ENCODE measurements at places on chromosomes 16 and 17.
A peak's percentile ranks its signal among the peaks of the same experiment; 100 is the strongest.

- peak; percentile 77 for DNase-seq
Measured at GRCh38 chr17:14302431-14303099, 1.7 kb downstream of the HS3ST3B1 start.

GRCh38 chr16:54652201-54652770 is 278.4 kb upstream of the IRX5 start:
- DNase-seq, result no peak

- no peak for DNase-seq
Measured at GRCh38 chr16:49720225-49720624, 135.7 kb downstream of the ZNF423 start.

- no peak for DNase-seq
Measured at GRCh38 chr17:10058921-10059683, 139.3 kb downstream of the GAS7 start.

DNA sequence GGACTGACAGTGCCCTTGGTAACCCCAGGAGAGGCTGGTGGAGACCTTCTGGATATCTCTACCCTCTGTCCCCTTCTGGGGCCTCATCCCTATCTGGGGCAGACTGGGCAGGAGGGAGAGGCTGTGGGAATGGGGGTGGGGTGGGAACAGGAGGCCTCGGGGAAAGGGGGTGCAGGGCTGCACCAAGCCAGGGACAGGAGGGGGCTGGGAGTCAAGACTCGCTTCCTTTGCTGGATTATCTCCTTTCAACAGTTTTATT is 24.8 kb downstream of the G6PC3 start:
- no peak for DNase-seq

DNA sequence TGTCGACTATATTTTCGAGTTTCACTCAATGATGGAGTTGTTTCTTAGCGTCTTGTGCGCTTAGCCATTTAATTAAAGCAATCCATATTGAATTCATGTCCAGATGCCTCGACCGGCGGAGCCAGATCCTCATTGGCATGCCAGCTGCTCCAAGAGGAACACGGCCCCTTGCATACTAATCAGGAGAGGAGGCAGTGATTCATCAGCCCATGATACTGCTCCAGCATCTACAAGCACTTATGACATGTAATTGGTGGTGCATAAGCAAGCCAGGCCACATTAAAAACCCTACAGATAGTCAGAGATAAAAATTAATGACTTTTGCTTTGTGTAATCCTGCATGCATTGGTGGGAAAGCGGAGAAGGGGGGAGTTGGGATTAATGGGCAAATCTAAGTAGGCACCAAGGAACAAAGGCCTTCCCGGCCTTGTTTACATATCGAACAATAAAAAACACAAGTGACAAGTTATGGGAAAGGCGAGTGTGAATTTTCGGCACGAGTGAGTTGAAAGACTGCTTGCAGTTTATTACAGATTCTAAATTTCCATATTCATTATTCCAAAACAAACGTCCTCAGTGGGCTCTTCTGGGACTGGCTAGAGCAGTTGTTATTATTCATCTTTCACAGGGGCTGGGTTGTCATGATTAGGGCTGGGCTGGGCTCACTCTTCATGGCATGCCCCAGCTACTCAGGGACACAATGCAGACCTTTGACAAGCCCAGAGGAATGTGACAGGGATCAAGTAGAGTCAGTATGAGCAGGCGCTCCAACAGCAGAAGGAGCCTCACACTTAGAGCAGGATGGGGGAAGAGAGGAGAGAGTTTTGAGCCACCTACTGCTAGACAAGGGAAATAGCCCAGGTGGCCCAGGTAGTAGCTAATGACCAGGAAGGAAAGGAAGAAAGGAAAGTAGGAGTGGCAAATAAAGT is 281.7 kb upstream of the ZFHX3 start:
- DNase-seq, result no peak

- DNase-seq, result no peak
Measured at GRCh38 chr17:79043931-79044320, 20.0 kb downstream of the C1QTNF1 start.

GRCh38 chr17:29068818-29069217 is 25.9 kb downstream of the PIPOX start:
- no peak for DNase-seq

DNA sequence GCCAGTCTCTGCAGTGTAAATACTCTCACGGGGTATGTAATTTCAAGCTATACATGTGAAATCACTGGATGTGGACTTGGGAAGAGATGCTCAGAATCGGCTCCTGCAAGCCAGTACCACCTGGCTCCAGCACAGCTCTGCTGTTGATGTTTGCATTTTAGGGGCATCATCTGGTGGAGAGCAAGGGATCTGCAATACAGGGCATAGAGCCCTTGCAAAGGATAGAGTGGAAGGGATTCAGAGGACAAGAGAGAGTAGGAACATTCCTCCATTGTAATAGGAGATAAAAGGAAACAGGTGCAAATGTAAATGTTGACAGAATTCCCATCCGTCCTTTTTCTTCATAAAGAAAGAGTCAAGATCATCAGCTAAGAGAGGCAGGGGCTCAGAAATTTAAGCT is 184.1 kb downstream of the PMP22 start:
- no peak for DNase-seq

DNA sequence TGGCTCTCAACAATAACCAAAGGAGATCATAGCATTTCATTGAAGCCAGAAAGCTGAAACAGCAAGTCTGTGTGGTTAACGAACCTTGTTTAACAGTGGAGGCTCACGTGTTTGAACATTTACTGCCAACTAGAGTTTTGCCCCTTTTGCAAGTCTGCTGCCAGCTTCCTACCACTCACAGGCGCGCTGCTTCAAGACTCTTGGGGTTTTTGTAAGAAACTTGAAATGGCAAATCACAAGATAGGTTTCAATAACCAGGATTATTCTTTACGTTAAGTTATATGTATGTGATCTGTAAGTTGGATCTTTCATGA is 1.2 kb downstream of the SNTB2 start:
- no peak for DNase-seq

DNA sequence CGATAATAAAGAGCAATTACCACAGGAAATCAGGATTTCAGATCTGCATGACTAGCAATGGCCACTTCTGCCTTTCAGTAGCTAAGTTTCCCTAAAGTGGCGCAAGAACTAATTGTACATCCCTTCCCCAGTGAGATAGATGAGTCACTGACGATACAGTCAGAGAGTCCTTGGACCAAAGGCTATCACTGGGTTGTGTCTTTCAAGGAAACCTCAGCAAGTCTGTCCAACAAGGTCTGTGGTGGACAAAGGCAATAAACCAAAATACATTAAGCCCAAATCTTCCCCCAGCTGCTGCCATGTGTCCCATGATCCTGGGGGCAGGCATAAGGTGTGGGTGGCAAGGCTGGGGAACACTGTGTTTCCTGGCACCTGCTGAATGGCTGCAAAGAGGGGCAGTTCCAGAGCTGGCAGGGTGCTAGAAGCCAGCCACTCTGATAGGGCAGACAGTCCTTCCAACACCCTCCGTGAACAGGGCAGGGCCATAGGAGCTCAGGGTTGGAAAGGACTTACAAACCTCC is 20.5 kb upstream of the MTMR4 start:
- no peak for DNase-seq

- DNase-seq, result no peak
Measured at GRCh38 chr16:14427371-14427948, 202.6 kb downstream of the PARN start.

DNA sequence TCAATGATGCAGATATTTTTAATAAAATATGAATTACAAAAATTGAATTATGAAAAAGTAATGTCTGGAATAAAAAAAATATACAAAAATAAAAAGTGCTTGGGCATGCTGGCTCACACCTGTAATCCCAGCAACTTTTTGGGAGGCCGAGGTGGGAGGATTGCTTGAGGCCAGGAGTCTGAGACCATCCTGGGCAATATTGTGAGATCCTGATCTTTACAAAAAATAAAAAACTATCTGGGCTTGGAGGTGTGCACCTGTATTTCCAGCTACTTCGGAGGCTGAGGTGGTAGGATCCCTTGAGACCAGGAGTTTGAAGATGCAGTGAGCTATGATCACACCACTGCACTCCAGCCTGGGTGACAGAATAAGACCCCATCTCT is 141.8 kb downstream of the NPIPB5 start:
- no peak for DNase-seq

GRCh38 chr16:85193876-85194275 is 81.6 kb upstream of the CIBAR2 start:
- DNase-seq, result no peak

GRCh38 chr17:82630212-82630611 is 18.0 kb downstream of the WDR45B start:
- no peak for DNase-seq

DNA sequence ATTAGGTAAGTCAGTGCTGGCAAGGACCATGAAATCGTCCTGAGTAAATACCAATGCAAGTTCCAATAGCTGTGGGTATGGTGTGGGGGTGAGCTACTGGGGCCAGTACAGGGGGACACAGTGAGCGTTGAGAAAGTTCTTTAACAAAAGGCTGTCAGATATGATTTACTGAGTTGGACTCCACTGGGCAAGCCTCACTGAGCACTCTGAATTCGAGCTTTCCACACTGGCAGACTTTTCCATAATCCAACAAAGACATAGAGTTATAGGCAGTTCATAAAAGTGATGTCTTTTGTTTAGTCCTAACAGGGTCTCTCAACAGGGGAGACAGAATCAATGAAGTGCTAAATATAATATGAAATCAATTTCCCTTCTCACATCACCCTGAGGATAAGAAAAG is 489.0 kb downstream of the KCNJ2 start:
- no peak for DNase-seq

DNA sequence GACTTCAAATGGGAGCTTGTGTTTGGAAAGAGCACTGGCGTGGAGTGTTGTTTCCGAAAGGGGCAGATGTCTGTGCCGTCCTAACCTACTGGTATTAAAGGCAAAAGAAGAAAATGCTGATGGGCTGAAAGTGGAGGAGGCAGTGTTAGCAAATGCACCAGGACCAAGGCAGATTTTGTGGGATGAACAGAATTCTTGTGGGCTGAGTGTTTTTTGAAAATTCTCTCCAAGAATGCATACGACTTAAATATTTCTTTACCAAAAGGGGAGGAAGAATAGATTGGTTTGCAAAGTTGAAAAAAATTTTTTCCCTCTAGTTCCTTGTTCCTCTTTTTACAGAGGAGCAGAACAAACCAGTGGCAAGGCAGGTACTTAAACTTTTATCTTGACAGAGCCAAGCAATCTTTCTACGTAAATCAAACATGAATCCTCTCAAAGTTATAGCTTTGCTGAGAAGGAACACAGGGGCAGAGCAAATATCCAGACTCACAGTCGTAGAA is 16.8 kb downstream of the MARCHF10 start:
- no peak for DNase-seq

GRCh38 chr16:85824161-85825135 is 25.0 kb downstream of the COX4I1 start:
- DNase-seq, result no peak

GRCh38 chr17:29561554-29562517 is 5.0 kb downstream of the ABHD15 start:
- no peak for DNase-seq

DNA sequence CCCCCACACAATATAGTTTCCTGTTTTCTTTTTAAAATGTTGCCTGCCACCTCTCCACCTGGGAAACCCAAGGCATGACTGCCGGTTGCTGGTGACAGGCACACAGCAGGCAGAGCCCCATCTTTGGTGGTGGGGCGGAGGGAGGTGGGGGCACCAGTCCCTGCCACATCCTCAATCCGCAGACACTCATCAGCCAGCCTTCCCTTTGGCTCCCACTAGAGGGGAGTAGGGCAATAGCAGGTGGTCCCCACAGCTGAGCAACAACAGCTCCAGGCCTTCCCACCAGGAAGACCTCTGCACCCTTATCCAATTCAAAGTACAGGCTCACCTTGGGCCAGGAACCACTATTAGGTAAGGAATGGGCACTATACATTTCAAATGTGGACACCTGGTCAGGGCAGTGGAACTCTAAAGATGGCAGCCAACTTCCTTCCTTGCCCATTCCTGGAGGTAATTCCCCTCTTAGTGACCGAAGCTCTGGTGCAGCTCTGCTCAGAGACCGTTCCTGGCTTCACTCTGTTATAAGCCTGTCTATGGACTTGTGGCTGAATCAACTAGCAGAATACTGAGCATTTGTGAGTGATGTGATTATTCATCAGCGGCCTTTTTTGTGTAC is 13.9 kb downstream of the RECQL5 start:
- no peak for DNase-seq

GRCh38 chr16:84082110-84082509 is 34.6 kb downstream of the MBTPS1 start:
- DNase-seq, result no peak

- peak; percentile 49 for DNase-seq
Measured at GRCh38 chr17:76000016-76000754, 470 bp upstream of the CDK3 start.

GRCh38 chr17:47707884-47708283 is 13.9 kb downstream of the TBKBP1 start:
- DNase-seq, result no peak

DNA sequence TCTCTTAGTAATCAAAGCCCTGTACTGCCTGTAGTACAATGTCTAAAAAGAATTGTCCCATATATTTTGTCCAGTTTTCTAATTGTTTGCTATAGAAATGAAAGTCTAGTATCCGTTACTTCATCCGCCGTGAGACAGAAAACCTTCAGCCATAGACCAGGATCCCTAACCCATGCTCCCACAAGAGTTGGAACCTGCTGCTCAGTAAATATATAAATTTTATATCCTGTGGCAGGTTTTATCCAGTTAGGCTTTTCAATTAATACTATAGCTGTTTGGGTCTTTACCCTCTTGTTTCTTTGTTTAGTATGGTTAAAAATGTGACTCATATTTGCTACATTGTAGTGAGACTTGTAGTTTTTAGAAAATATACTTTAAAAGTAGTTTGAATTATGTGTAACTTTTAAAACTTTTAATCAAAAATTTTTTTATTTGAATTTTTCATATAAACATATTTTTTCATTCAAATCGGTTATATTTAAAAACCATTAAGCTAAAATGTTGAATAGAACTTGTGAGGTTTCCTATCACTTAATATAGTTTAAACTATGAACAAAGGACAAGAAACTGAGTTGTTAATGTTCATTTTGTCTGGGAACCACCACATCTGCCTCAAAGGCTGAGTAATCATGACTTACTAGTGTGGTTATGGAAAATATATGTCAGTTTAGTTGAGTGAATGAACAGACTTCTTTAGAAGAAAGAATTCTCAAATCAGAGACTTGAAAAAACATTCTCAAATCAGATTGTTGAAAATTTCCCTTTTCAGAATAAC is 54.8 kb downstream of the VMP1 start:
- DNase-seq, result no peak

- no peak for DNase-seq
Measured at GRCh38 chr16:86685076-86685475, 106.7 kb downstream of the FOXL1 start.

- no peak for DNase-seq
Measured at GRCh38 chr17:12098568-12098967, 77.9 kb downstream of the MAP2K4 start.
